ENCODE measurements at places on chromosomes 5 and 9. TPM values are rescaled to one million over a fixed set of nuclear protein-coding genes. Genes with fewer than 3 reads are reported as not detected.

DNA sequence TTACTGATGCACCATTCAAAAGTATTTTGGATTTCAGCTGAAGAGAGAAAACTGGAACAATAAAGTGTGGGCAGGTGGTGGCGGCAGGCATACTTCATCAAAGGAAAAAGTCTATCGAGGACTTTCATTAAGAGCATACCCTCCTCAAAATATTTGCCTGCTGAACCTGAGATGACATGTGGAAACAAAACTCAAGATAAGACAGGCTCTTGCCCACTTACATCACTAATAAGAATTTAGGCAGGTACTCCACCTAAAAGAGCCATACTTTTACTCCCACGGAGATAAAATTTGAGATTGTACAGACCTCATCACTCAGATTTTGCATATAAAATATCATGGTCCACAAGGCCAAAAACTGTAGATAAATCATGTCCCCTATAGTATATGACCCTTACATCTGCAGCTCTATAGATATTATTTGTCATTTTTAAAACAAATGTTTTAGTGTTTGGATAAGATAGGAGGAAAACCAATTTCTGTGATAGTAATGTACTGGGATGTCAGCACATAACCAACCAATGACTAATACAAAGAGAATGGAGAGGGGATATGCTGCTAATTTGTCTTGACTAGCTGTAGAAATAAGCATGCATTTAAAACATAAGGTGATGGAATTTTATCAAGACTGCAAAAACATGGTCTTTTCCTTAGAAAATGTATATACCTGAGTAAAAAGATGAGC lies 730.6 kb upstream of the ZNF608 start:
- DNase-seq: no peak

DNA sequence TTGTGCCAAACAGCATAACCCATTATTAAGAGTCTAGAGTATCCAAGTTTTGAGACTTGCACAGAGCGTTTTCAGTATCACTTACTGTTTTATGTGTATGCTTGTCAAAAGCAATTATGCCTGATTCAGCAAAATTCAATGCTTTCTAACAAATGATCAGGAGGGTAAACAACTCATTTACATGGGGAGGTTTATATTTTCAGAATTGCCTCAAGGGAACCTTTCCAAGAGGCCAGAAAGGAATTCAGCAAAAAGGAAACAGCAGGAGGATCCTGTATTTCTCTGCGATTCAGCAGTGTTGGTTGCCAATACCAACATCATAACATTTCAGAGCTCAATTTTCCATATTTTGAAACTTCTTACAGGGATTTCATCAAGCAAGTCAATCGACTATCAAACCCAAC lies 69.3 kb upstream of the DAB2 start:
- DNase-seq: peak; percentile 66

APBA1 gene
- total RNA-seq: 1.8 TPM

SAPCD2 gene
- total RNA-seq: 0.88 TPM

DNA sequence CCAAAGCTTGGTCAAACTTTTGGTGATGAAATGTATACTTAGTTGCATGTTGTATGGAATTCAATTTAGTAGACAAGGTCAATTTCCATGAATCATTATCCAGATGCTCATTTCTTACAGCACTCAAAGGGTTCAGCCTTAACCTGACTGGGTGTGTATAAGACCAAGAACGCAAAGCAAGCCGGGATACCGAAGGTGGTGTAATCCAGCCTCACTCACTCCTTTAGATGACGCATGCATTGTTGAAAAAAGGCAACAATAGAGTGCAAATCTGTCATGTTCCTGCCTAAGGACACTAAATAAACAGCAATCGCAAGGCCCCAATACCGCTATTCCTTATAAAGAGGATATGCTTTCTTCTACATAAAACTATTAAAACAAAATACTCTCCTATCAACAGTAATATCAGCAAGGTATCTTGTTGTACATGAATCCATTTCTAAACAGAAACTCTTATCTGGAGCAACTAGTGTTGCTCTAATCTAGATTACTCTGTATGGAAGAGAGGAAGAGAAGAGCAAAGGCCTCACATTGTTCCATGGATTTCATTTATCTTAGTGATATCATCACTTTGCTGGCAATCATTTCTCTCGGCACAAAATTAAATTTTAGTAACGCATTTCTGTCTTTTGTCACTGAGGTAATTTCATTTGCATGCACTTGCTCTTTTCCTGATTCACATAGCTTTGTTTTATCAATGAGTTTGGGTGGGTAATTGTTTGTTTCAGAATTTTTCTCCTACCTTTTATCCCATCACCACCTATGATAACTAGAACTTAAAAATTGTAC lies 96.2 kb downstream of the PLK2 start:
- no peak for DNase-seq

DNA sequence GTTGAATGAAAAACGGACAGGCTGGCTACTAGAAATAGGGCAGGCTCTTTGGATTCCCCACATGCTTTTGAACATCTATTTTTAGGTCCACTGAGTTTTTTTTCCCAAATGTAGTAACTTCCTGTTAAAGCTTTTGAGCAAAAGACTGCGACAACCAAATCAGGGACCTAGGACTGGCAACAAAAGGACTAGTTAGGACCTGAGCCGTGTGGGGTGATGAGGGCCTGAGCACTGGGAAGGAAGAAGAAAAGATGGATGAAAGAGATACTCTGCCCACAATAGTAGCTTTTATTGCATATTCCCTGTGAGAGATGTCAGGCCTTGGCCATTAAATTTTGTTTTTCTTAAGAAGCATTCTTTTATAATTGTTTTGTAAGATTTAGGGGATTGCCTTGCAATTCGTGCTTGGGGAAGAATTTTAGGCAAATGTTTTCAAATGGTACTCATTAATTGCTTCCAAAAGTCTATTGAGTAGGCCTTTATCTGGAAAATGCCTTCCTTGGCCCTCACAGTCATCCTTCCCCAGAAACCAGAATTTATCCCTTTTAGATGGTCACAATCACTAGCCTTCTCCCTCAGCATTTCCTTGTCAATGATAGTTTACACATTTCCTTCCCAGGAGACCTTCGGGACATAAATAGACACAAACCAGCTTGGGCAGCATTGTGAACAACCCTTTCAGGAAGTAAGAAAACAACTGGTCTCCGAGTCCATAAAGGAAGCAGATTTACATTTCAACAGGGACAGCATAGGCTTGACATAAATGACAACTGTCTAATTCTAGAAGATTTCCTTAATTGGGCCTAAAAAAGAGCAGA lies 166.5 kb downstream of the RMI1 start:
- DNase-seq: peak; percentile 74

DNA sequence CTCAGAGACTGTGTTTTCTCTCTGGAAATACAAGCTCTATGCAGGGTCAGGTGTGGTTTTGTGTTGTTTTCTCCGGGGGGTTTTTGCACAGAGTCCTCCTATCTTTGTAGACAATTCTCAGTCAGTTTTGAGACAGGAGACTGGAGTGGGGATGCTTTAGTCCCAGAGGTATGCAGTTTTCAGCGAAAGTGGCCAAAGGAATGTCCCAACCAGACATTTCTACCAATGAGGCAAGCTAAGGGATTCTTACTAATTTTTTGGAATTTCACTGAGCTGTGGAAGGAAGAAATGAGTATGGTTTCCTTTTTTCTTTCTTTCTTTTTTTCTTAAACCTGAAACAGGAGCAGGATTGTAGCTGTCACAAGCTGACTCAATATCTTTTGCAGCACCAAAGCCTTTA lies 35.3 kb upstream of the PLPP1 start:
- DNase-seq: peak; percentile 82

DNA sequence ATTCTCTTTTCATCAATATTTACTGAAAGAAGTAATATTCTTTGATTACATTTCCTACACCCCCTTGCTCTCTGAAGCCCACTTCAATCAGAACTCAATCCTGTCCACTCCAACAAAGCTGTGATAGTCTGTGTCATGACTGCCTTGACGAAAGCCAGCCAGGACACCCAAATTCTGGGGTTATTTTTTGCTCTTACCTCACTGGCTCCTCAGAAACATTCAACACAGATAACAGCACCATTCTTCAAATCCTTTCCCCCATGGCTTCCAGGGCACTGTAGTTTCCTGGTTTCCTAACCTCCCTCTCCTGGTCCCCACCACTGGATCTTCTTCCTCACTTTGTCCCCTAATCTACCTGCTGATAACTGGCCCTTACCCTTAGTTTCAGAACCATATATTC lies 106.1 kb upstream of the FER start:
- DNase-seq: no peak

- DNase-seq: peak; percentile 52
Measured at GRCh38 chr9:127776195-127776923, 2.1 kb downstream of the SH2D3C start.

MARCHF3 gene
- 3.5 TPM for total RNA-seq

DNA sequence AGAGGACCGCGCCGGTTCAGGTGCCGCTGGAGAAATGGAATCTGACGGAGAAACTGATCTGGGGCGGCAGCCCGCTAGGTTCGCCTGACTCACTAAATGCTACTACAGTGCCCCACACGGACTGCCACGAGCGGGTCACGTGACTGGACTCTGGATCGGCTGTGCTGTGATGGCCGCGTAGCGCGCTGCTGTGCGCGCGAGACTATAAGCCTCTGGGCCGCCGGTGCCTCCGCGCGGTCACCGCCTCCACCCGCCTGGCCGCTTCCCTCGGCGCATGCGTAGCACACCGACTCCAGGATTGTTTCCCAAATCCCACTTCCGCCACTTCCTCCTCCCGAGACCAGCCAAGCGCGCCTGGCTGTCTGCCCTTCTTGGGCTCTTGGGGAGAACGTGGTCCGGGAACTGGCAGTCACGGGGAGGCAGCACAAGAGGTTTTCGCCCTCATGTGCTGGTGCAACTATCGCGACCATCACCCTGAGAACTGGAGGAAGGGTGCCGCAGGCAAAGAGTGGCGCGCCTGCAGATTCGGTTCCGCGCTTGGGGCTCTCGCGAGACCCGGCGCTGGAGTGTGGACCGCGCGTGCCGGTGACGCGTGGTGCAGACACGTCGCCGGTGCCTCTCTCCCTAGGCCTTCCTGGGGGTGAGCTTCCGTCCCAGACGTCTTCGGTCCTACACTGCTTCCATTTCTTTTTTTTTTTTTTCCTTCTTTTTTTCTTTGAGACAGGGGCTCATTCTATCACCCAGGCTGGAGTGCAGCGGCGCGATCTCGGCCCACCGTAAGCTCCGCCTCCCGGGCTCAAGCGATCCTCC lies 35.8 kb upstream of the GLDC start:
- peak; percentile 98 for DNase-seq

- DNase-seq: peak; percentile 34
Measured at GRCh38 chr5:95892784-95893354, 68.8 kb downstream of the ELL2 start.

F2RL2 gene
- 1.5 TPM for total RNA-seq

DNA sequence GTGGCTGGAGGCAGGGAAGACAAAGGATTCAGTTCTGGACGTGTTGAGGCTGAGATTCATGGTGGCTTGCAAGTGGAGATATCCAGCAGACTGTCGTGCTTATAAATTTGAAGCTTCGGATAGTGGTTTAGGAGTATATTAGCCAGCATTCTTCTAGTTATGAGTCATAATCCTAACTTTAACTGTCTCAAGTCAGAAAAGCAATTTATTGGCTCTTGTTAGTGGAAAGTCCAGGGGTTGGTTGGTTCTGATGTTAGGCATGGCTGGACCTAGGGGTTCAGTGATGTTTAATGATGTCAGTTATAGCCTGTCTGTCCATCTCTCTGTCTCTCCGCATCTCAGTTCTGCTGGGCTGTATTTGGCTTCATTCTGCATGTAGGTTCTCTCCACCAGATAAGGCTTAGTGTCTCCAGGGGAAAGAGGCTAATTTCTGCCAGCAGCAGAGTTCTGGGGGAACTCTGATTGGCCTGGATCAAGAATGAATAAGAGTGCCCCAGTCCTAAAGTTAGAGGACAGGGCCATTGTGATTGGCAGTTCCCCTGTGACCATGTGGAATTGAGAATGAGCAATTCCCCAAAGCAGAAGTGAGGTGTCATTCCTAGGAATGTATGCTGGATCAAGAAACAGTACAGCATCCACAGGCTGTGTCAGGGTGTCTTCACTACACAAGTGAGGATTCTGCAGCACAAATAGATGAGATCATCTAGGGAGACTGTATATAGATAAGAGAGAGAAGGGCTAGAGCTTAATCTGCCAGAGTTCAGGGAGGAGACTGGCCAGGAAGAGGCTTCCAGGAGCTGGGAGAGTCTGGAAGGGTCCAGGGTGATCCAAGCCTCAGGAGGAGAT lies 72.9 kb upstream of the SHB start:
- DNase-seq: peak; percentile 91

DNA sequence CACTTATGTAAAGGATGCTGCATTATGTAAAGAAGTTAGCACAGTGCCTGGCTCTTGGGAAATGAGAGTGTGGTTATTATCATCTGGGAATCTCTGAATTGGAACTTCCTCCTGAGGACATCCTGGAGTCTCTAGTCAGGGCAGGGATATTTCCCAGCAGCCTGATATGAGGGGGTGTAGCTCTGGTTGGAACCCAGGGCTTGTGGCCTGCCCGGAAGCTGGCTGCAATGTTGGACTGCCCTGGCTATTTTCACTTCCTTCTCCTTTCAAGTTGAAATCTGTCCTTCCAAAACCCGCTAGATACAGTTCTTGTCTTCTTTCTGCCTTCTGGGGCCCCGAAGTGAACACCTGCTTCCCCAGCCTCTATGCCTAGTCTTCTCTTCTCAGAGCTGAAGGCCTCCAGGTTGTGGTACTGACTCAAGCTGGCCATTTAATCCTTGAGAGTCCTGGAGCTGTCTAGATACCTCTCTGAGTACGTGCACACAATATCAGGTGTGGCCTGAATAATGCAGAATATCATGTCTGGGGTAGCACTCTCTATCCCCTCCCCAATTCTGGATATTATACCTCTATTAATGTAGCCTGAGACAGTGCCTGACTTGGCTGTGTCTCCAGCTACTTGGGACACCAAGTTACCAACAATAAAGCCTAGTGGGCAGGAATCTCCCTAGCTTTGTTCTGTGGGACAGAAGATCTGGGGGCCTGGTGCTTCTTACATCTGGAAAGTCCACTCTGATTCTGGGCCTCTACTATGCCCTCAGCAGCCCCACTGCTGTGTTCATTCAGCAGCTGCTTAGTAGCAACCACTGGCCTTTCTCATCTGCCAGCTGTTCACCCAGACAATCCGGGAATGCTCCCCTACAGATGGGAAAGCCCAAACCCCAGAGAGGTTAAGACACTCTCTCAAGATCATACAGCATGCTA lies 45.0 kb downstream of the SLC6A7 start:
- peak; percentile 66 for DNase-seq

DNA sequence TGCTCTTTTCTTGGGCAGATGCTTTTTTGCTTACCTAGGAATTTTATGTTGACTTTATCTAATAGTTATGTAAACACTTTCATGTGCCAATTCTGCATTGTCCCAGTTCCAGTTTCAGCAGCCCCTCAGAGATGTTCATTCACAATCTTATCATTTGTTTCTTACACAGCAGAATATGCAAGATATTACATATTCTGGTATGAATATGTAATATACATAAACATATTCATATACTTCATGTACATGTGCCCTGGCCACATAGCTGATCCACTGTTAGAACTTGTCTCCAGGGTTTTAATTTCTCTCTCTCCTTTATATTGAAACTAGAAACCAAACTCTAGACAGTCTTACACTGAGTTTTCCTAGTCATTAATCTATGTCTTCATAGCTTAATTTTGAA lies 90.2 kb upstream of the PARP8 start:
- DNase-seq: no peak

- no peak for DNase-seq
Measured at GRCh38 chr5:52300703-52301372, 486.9 kb upstream of the ITGA1 start.

GRCh38 chr9:110444911-110445310 lies 107.2 kb upstream of the TXNDC8 start:
- no peak for DNase-seq

TICAM2 gene
- total RNA-seq: 9.1 TPM

GRCh38 chr9:132857616-132858342 lies 20.3 kb downstream of the AK8 start:
- DNase-seq: no peak

All from osteoblast (primary cell).